ENCODE measurements at places on chromosomes 3 and 15.

DNA sequence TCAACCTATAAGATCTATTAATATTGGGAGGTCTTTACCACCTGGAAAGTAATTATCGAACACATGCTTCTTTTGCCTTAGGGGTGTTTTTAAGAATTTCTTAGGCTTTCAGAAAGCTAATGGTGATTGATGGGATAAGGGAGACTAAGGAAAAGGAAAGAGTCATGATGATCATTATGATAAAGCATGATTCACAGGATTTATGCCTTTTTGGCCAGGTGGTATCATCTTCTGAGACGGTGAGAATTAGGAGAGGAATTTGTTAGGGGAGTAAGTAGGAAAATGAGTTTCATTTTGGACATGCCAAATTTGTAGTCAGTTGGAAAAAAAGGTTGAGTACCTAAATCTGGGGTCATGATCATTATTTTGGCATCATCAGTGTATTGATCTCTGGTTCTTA, 8.9 kb downstream of the ARMC8 start:
- no peak for DNase-seq

GRCh38 chr15:51601801-51602200, 20.8 kb downstream of the DMXL2 start:
- DNase-seq = no peak

DNA sequence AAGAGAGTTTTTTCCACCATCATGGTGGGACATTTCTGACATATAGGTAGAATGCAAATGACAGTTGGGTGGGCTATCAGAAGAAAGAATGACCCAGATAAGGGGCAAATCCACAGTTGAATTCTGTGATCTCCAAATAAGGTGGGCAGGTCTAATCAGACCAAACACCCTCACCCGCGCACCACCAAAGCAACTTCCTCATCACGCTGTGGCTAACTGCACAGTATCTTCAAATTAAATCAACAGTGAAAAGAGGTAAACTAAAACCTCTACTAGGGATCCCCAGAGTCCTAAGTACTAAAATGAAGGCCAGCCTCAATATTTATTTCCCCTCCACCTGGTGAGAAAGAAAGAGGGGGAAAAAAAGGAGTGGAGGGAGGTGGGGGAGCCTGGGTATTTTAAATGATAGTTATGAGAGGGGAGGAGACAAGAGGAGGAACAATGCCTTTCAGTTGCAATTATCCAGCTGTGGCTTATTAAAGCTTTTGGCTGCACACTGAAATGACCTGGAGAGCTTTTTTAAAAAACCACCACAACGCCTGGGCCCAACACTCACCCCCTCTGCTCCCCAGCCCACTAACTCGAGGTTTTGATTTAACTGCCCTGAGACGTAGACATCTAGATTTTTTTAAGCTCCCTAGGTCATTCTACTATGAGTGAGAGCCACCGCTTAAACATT, 61.0 kb downstream of the LRIG1 start:
- no peak for DNase-seq

DNA sequence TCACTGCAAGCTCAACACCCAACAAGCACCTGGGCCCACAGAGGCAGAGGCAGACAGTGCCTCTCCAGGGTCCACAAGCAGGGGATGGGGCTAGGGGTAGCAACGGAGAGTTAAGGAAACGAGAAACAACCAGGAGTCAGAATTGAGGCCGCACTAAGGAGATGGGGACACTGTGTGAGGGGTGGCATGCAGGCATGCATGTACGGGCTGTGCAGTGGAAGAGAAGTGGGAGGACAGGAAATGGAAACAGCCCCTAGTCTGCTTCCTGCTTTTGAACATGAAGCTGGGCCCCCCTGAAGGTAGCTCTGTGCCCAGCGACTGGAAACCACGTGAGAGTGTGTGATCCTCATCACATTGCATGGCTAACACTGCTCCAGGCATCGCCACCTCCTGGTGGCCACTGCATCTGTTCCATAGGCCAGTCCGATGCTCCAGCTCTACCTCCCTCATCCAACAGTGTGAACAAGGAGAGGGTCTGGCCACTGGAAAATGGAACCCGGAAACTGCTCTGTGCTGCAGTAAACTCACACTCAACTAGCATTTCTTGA, 44.0 kb downstream of the XXYLT1 start:
- no peak for DNase-seq

DNA sequence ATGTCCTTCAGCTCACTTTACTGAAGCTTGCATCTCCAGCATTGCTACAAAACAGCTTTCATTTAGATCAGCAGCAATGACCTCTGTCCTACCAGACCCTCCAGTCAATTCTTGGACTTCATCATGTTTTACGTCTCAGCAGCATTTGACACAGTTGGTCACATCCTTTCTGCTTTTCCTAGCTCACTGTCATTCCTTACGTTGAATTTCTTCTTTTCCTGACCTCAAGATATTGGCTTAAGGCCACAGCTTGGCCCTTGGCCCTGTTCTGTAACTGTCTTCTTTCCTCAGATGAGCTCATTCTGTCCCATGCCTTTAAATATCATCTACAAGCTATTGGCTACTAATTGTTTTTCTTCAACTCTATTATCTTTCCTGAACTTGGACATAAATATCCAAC, 576.2 kb upstream of the KCNMB2 start:
- no peak for DNase-seq

GRCh38 chr3:130341882-130342281, 3.6 kb upstream of the COL6A5 start:
- DNase-seq = no peak

GRCh38 chr3:190097617-190098016, 23.1 kb downstream of the P3H2 start:
- no peak for DNase-seq

Data from NCI-H446 (cell line).